DMS 273 treated with DMSO at 0.1 percent for 48 hours (cell line): ENCODE measurements at places on chromosomes 2 and 18.
A peak's percentile ranks its signal among the peaks of the same experiment; 100 is the strongest.

- DNase-seq = no peak
These were observed 1307.3 kb upstream of the ZEB2 start for GRCh38 chr2:145827235-145827634.

- DNase-seq = no peak
These were observed 395.2 kb downstream of the TGIF1 start for GRCh38 chr18:3845161-3845560.

- no peak for DNase-seq
These were observed 33.7 kb downstream of the EIF4E2 start for GRCh38 chr2:232584238-232584637.

DNA sequence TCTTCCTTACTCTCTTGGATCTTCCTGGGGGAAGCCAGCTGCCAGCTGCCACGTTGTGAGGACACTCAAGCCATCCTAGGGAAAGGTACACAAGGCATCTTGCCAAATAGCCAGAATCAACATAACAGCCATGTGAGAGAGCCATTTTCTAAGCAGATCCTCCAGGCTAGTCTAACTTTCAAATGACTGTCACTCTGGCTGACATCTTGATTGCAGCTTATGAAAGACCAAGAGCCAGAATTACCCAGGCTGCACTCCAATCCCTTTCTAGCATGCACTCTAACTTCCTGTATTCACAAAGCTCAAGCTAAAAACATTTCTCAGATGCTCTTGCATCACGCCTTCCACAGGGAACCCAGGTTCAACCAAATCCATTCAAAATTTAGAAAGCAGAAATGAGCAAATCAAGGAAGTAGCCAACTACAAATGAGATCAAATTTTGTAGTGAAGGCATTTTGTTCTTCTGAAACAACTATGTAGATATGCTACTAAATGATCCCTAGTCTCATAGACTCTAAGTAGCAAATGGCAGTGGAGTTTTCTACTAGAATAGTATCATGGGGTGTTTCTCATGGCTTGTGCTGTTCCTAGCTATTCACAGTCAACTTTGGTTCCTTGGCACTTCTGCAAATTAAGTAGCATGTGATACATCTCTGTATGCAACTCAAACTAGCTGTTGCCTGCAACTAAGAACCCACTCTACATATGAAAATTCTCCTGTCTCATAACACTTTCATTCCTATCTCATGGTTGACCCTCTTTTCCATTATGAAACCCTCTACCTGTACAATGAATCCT is 281.9 kb downstream of the ZEB2 start:
- DNase-seq = no peak

DNA sequence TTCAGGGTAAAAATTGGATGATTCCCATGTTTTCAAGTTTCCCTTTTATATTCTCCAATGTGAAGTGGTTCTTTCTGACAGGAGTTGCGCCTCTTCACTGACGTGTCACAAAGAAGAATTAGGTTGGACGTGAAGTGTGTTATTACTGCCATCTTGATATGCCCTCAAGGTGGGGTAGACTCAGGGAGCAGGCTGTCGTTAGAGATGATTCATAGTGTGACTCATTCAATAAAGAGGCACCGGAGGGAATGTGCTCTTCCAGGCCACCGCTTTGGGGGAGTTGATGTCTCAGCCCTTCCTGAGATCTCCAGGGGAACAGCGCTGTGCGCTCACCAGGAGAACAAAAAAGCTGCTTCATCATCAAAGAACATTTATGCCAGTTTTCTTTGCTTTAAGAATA is 3.6 kb upstream of the DGKD start:
- DNase-seq = no peak

DNA sequence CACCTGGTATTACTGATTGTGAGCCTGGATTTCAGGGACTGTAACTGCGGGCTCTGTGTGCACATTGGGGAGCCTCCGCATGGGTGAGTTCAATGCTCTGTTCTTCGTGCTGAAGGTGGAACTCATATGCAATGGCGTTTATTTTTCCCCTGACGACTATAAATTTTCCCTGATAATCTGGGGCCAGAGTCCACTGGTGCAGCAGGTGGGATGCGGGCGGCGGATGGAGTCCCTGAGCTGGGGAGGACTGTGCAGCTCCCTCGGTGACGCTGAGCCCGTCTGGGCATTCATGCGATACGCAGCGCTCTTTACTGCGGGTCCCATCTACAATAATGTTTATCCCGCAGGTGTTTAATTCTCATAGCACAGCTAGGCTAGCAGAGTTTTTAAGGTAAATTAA is 181.6 kb upstream of the ALKAL2 start:
- DNase-seq = no peak

DNA sequence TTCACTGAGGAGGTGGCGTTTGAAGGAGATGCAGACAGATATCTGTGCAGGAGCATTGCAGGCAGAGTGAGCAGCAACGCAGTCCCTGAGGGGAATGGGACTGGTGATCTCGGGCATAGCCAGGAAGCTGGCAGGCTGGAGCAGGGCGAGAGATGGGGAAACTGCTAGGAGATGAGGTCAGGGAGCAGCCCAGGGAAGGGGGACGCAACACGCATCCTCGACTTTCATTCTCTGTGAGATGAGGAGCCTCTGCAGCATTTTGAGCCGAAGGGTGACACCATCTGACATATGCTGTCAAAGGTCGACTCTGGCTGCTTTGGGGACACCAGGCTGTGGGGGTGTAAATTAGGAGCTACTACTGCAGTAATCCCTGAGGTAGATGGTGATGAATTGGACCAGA is 4.3 kb upstream of the CHRNA1 start:
- no peak for DNase-seq

- DNase-seq = no peak
These were observed 53.7 kb upstream of the PARD3B start for GRCh38 chr2:204491528-204491927.

DNA sequence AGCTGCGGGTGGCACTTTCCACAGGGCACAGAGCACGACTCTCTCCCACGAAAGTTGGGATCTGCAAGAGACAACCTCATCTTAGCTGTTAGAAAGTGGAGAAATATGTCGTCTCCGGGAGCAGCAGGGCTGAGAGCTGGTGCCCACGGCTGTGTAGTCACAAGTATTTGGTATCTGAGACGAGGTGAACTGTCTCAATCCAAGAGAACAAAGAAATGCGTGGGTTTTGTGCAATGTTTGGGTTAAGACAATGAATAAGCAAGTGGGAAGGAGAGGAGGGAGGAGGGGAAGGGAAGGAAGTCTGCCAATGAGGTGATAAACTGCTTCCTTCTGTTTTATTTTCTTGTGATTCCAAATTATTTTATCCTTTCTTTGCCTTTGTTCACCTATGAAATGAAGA is 18.0 kb downstream of the DYTN start:
- DNase-seq = no peak

- DNase-seq = no peak
These were observed 472.0 kb upstream of the ETAA1 start for GRCh38 chr2:66925128-66925527.

DNA sequence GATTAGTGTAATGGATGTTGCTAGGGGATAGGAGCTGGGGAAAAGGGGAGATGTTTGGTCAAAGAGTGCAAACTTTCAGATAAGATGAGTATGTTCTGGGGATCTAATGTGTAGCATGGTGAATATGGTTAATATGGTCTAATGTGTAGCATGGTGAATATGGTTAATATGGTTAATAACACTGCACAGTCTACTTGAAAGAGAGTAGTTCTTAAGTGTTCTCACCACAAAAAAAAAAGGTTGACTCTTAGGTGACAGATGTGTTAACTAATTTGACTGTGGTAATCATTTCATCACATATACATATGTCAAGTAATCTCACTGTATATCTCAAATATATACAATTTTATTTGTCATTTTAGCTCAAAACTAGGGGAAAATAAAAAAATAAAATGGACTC is 121.3 kb upstream of the CD226 start:
- DNase-seq = no peak

DNA sequence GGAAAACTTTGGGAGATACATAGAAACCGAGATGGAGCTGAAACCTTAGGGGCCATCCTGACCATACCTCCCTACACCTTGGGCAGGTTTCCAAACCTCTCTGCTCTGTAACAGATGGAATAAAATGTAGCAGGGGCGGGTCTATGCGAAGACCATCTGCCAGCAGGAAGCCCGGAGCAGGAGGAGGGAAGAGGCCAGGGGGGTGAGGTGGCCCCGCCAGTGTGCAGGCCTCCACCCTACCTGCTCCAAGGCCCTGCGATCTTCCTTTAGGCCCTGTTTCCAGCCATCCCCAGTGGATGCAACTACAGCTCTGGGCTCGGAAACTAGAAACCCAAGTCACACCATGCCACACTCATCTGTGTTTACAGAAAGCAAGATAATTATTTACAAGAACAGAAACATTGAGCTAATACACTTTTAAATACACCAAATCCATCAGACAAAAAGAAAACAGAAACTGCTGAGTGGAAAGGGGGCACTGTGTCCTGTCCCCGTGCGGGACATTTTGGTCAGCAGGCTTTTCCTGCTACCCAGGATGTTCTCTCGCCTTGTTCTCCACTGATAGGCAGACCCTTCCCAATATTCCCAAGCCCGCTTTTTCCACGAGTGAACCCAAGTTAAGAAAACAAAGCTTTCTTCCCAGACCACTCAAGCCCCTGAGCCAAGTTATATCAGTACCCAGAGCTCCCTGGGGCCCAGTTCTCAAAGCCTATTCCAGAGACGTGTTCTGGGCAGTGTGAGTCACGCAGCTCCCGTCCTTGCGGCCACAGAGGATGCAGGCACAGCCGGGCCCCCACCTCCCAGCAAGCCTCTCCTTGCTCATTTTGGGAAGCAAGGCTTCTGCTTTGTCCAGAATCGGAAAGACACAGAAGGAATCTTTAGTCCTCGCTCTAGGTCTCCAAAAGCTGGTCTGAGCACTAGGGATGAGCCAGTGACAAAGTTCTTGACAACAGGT is 17.3 kb downstream of the CIB4 start:
- peak; percentile 93 for DNase-seq
